ENCODE measurements at places on chromosomes 3 and 15. TPM values are rescaled to one million over a fixed set of nuclear protein-coding genes. Genes with fewer than 3 reads are reported as not detected.
A peak's percentile ranks its signal among the peaks of the same experiment; 100 is the strongest.

The LHFPL4 gene
- not detected for total RNA-seq

The MUSTN1 gene
- total RNA-seq = 7.6 TPM

The PRKCI gene
- total RNA-seq = 37.4 TPM

The SLC9C1 gene
- 0.67 TPM for total RNA-seq

The VGLL3 gene
- 1.1 TPM for total RNA-seq

The ISG20 gene
- total RNA-seq = 50.3 TPM

DNA sequence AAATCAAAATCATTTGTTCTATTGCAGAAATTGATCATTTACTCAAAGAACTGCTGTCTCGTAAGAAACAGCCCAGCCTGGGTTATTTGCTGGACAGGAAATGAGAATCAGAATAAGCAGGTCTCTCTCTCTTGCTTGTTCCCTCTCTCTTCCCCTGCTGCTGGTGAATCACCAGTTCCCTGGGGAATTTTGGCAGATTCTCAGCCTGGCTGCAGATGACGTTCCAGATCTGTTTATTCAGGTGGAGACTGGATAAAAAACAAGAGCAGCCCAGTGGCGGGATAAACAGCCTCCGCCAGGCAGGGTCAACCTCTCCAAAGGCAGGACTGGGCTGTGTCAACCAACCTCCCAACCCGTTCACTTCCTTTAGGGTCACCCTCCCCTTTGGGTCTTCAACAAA is 72.1 kb downstream of the LRIG1 start:
- no peak for DNase-seq

- no peak for DNase-seq
These were observed 209.0 kb downstream of the GAP43 start for GRCh38 chr3:115832265-115832664.

- DNase-seq = no peak
These were observed 27.0 kb upstream of the POLG start for GRCh38 chr15:89361451-89362202.

DNA sequence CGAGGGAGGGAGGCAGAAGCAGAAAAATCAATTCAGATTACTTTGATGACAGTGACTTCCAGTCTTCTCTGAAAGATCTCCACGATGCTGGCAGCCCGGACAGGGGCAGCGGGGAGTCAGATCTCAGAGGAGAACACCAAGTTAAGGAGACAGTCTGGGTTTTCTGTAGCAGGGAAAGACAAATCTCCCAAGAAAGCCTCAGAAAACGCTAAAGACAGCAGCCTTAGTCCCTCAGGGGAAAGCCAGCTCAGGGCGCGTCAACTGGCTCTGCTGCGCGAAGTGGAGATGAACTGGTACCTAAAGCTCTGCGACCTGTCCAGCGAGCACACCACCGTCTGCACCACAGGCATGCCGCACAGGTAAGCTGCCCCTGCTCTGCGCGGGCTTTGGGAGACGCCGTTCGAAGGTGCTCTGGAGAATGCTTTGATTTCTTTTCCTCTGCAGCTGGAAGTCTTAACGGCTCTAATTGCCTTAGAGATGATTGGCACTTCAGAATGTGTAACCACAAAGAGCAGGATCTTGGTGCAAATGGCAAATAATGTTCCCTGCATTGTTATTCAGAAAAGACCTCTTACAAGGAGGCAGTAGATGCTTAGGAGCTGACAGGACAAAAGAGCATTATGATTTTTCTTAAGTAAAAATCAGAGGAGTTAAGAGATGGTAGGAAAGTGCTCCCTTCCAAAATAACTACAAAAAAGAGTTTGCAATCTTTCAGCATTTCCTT is at the start of gene KCNAB1:
TSS of gene KCNAB1 (plus strand) at position 51 of the 724 bp plus-strand sequence.
- DNase-seq = no peak

DNA sequence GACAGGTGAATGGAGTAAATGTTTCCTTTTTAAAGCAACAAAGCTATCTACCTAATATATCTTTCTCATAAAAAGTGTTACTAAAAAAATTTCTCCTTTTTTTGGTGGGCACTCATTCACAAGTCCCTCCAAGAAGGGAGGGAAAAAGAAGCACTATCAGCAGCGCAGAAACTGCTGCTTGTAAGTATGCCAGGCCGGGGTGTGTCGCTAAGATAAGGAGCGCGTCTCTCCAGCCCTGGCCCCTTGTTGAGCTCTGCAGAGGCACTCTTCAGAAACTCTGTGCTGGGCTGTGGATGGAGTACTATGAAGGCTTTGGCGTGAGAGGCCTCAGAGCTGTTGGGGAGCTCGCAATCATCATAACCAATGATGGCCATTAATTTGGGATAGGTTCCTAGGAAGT is 49.1 kb downstream of the ZDHHC3 start:
- no peak for DNase-seq

GRCh38 chr15:47755941-47756340 is 38.6 kb downstream of the SEMA6D start:
- DNase-seq = no peak

DNA sequence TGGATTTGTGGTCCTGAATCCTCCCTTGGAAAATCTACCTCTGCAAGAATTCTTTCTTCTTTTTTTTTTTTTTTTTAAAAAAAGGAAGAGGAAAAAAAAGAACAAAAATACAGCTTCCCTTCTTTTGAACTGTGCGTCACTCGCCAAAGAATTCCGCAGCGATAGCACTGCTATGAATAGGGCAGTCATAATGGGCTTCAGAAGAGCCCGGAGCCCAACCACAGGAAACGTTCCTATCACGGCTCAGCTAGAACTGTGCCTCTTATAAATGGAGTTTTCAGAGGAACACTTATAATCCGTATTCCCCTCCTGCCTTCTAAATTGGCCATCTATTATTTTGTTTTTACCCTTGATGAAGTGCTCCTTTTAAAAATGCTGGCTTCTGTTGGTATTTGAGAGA is 227.7 kb downstream of the ADAMTS17 start:
- DNase-seq = peak; percentile 9

DNA sequence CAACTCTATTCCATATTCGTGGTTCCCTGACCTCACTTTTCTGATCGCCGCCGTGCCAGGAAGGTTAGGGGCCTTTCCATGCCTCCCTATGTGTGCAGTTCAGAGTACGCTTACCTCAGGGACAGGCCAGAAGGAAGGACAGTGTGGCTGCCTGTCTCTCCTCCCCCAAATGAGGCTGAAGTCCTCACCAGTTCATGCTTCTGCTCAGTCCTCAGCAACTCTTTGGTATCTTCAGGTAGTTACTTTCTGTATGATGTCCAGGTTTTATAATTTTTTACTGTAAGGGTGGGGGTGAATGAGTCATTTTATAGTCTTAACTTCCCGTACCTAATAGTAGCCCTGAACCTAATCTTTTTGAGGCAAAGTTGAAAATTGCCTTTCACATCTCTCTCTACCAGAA is 98.7 kb downstream of the VPS8 start:
- DNase-seq = peak; percentile 55

GRCh38 chr3:76011121-76011520 is 225.8 kb upstream of the ZNF717 start:
- DNase-seq = no peak
